ENCODE measurements at places on chromosomes 13 and 19.

DNA sequence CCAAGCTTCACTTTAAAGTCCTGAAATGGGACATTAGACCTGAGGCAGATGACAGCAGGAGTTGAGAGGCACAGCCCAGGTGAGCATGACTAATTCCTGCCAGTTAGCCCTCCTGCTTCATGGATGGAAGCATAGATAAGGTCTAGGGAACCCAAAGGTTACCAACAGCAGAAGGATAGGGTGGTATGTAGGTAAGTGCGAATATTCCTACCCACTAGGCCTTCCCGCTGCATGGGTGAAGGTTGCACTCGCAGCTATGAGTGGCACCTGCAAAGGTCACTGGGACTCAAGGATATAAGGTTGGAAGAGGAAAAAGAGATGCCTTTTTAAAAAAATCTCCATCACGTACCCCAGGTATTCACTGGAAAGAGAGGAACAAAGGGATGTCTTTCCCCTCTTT lies 12.2 kb upstream of the MLLT1 start:
- DNase-seq = no peak

- DNase-seq = no peak
Observed at GRCh38 chr13:80448725-80449124, 107.8 kb upstream of the SPRY2 start.

DNA sequence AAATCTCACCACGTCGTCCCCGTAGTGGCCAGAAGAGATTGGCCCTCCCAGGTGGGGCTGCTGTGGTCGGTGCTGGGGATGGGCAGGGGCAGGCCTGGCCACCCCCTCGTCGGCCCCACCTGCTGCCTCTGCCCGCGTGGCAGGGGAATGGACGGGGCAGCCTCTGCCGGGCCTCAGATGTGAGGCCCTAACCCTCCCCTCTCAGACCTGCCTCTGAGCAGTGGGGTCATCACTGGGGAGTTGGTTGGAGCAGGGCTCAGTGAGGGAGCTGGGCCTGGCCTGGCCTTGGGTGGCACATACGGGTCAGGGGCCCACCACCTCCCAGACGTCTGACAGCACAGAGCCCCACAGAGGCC lies 41.5 kb downstream of the MCF2L start:
- no peak for DNase-seq

DNA sequence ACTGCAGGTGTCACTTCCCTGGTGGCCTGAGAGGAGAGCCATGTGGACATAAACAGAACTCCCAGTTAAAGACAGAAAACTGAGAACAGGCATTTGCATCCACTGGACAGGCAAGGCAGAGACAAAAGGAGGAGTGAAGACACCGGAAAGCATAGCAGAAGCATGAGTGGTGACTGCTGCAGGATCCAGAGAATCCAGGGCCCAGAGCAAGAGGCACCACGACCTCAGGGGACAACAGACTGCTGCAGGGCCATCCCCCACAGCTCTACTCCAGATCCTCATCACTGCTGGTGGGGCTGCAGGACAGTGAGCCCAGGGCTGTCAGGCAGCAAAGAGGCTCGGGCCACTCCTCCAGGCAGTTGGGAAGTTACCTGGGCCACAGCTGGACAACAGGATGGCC lies 14.5 kb upstream of the ISYNA1 start:
- no peak for DNase-seq

DNA sequence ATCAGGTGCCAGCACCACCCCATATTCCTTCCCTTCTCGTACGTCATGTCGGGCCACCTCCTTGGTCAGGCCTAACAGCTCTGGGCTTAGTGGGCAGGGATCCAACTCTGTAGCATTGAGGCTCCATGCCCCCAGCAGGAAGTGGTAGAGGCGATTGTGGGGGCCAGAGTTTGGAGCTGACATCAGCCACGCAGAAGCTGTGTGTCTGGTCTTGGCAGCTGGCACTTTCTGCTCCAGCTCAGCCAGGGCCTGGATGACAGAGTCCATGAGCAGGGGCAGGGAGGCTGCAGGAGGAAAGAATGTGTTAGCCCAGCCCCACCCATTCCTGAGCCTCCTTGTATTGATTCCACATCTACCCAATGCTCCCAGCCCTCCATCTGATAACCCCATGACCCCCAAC lies 3.0 kb downstream of the PGLYRP2 start:
- DNase-seq = no peak

GRCh38 chr19:57443121-57443696 lies 8.1 kb downstream of the ZNF749 start:
- no peak for DNase-seq

DNA sequence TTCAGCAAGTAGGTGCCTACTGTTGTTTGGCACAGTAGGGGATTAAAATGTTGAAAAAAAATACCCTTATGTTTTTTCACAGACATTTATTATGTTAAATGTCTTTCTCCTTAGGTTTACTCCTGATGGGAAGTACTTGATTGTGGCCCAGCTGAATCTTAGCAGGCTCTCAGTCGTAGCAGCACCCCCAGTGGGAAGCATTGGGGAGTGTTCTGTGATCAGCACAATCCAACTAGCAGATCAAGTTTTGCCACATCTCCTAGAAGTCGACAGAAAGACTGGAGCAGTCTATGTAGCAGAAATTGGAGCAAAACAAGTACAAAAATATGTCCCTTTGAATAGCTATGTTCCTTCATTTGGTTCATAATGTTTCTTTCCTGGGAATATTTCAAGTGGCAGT lies 9.3 kb downstream of the NHLRC3 start:
- DNase-seq = no peak

- peak; percentile 64 for DNase-seq
Observed at GRCh38 chr13:99265821-99266426, 7.7 kb upstream of the GPR18 start.

GRCh38 chr13:102049853-102050252 lies 352.0 kb downstream of the FGF14 start:
- no peak for DNase-seq
